AG04450 (cell line): ENCODE measurements at places on chromosomes 12 and 14.

DNA sequence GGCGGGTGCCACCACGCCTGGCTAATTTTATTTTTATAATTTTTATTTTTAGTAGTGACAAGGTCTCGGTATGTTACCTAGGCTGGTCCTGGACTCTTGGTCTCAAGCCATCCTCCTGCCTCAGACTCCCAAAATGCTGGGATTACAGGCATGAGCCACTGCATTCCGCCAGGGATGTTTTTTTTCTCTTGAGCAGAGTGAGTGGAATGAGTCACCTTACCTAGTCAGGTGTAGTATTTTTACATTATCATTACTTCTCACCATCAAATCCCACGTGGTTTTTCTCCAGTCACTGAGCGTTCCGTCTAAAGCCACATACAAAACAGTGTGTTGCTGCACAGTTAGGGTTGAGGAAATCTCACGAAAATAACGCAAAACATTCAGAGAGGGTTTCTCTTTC, 870 bp upstream of the TBPL2 start:
- DNase-seq: no peak

- DNase-seq: no peak
Measured at GRCh38 chr12:24864796-24865125, 84.1 kb downstream of the BCAT1 start.

DNA sequence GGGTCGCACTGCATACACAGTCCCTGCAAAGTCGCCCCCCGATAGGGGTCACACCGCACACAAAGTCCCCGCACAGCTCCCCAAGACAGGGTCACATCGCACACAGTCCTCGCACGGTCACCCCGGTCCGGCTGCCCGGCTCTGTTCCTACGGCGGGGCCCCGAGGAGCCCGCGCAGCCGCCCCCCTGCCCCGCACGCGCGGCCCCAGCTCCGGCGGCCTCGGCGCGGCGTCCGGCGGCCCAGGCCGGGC, 300 bp downstream of the SSH1 start:
- no peak for DNase-seq

DNA sequence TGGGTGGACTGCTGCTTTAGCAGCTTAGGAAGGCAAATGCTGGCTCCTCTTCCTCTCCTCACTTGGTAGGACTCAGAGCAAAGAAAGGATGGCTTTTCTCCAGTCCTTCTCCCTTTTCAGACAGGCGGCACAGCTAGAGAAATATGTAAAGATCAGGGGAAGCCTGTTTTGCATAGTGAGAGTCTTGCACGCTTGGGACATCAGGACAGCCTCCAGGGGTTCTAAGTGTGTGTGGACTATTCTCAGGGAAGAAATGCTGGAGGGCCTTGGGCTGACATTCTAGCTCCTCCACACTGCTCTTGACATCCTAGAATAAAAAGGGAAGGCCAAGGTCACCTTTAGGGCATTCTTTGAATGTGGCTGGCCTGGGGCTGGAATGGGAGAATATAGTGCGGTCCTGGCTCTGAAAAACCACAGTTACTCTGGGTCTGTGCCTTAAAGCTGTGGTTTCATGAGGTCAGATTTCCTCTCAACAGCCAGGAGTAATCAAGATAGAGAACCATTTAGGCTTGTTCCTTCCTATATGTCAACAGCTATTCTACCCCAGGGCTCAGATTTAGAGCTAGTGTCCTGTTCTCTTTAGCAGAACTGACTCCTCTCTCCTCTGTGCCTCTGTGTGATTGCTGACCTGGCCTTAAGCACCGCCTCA, 24.3 kb downstream of the CMA1 start:
- no peak for DNase-seq

DNA sequence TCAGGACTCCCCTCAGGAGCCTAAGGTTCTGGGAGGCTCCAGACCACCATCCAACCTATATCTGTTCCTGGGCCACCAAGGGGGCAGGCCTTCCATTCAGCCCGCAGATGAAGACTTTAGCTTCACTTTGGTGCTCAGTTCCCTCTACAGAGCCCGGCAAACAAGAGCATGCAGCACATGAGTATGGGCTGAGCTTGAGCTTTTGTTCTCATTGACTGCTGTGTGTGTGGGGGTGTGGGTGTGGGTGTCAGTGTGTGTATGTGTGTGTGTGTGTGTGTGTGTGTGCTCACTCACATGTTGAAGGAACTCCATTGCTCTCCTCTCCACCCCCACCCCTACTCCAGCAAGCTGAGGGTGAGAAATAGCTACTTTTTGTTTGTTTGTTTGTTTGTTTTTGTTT, 219.1 kb downstream of the ZFP36L1 start:
- DNase-seq: no peak

GRCh38 chr14:102902523-102903247, 19.8 kb upstream of the AMN start:
- DNase-seq: no peak

DNA sequence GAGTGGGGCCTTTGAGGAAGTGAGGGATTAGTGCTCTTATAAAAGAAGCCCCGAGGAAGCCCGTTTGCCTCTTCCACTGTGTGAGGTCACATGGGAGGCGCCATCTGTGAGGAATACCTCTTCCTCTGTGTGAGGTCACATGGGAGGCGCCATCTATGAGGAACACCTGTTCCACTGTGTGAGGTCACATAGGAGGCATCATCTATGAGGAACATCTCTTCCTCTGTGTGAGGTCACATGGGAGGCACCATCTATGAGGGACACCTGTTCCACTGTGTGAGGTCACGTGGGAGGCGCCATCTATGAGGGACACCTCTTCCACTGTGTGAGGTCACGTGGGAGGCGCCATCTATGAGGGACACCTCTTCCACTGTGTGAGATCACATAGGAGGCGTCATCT, 69.7 kb downstream of the SLC24A4 start:
- DNase-seq: no peak

GRCh38 chr12:19833775-19834501, 394.6 kb downstream of the AEBP2 start:
- DNase-seq: no peak

DNA sequence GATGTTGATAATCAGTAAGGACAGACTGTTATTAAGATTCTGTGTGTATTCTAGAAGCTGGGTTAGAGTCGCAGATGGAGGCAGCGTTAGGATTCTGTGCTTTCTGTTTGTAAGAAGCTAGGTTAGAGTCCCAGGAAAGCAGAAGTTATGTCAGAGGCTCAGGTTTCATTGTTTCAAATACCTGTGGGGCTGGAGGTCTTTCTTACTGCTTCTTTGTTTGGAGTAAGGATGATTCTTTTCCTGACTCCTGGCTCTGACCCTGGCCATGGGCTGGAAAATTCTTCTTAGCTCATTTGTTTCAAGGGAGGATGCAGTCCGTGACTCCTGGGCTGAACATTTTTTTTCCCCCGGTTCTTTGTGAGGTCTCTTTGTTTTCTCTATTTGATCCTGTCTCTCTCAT, 5.2 kb downstream of the MUCL1 start:
- no peak for DNase-seq

DNA sequence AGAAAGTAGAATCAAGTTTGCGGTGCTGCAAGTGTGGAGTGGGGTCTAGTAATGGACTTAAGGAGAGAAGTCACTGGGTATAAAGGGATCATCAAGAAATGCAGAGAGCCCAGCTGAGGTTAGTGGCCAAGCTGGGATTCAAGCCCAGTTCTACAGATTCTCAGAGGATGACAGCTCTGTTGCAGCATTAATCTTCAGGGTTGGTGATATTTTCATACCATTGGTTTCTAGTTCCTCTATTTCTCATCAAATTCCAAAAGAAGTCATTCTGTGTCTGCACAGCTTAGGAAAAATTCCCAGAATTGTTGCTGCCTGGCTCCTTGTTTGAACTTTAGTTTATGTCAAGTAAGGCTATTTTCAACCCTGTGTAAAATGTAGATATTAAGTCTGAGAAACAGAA, 169.5 kb upstream of the NTF3 start:
- DNase-seq: peak; percentile 27

GRCh38 chr14:56807386-56808109, 2.7 kb downstream of the OTX2 start:
- DNase-seq: no peak

DNA sequence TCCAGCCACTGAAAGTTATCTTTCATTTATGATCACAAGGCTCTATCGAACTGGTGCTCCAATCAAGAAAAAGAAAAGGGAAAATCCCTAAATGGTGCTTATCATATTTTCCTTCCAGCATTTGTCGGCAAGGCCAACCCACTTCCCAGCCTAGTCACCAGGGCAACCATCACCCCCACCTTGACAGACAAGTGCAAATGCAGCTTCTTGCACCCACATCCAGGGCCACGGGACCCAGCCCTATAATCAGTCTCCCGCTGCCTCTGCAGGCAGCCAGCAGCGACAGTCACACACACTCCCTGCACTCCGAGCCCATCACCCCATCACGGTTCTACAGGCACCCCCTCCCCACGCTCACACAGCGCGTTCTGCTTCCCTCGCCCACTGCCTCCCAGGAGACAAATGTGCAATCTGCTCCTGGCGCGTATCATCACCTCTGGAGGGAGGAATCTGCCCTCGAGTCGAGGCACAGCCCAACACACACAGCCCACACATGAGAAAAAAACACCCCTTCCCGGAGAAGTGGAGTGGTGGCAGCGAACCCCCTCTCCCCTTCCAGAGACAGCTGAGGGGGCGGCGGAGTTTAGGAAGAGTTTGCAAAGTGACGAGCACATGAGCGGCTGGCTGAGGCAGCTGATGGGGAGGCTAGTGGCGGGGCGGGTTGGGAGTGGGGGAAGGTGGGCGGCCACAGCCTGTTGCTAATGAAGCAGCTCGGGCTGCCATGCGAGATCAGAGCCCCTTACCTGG, 9.3 kb upstream of the PPP4R4 start:
- DNase-seq: no peak

GRCh38 chr12:117643971-117644370, 282.5 kb upstream of the NOS1 start:
- DNase-seq: no peak

GRCh38 chr14:29893989-29894388, 33.7 kb downstream of the PRKD1 start:
- DNase-seq: no peak

DNA sequence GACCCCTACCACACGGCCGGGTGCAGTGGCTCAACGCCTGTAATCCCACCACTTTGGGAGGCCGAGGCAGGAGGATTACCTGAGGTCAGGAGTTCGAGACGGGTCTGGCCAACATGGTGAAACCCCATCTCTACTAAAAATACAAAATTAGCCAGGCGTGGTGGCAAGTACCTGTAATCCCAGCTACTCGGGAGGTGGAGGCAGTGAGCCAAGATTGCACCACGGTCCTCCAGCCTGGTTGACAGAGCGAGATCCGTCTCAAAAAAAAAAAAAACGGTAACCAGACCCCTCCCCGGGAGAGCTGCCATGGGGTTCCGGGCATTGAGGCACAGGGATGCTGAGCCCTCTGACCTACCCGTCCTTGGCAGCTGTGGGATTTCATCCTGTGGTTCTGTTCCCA, 21.8 kb downstream of the BCL7A start:
- DNase-seq: no peak

DNA sequence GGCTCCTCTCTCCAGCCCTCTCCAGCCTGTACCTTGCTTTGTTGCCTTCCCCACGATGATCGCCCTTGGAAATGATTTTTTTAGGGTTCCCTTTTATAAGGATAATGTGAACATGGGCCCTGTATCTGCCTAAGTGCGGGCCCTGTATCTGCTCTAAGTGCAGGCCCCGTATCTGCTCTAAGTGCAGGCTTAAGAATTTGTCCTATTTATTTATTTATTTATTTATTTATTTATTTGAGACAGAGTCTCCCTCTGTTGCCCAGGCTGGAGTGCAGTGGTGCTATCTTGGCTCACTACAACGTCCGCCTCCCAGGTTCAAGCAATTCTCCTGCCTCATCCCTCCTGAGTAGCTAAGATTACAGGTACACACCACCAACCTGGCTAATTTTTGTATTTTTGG, 22.5 kb downstream of the GALNT16 start:
- DNase-seq: no peak

GRCh38 chr12:131378176-131378842, 332.6 kb upstream of the SFSWAP start:
- DNase-seq: no peak

GRCh38 chr12:14393751-14394150, 28.3 kb downstream of the ATF7IP start:
- DNase-seq: no peak

DNA sequence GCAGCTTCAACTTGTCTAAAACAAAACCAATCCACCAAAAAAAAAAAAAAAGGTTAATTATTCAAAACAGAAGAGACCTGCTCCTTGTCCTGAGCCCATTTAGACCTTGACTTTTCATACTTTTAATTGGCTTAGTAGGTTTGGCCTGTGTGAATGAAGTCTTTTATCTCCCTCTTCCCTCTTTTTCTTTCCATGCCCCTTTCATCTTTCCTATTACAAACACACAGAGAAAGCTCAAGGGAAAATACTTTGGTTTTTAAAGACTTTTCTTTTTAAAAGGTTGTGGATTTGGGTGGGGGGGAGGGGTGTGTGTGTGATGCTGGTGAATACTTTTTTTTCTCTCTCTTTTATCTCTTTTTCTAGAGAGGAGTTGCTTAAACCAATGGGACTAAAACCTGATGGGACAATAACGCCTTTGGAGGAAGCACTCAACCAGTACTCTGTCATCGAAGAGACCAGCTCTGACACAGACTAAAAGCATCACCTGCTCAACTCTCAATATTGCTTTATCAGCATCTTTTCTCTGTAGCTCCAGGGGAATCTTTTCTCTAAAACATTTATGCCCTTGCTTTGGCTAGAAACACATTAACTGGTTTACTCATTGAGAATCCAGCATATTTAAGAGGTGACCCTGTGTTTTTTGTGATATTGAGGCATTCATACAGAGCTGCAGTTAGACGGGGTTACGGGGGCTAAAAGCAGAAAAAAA, 70.0 kb upstream of the TMEM263 start:
- DNase-seq: no peak

DNA sequence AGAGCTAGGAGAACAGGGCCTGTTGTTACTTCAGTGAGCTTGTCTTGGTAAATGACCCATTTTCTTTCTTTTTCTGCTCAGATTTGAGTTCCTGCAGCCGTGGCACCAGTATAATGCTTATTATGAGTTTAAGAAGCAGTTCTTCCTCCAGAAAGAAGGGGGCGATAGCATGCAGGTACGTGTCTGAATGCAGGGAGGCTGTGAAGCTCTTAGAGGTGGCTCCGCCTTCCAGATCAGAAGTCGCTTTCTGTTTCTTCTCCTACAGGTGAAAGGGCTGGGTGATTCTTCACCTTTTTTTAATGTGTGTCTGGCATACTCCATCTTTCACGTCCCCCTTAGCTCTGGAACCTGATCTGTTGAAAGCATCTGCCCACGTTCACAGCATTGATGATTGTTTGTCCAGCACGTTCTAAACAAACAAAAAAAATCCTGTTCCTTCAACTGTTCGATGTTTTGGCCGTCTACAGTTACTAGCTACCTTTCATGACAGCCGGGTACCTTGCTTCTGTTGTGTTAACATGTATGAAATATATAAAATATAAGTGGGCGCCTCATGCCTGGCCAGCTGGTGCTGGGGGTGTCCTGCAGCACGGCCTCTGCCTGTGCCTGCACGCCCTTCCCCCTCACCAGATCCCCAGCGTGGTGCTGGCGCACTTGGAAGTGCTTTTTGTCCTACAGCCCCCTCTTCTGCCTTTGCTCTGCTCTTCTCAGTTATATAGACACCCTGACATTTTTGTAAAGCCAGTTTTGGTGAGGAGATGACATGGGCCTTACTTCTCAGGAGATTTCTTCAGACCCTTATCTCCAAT, 44.6 kb downstream of the SFSWAP start:
- DNase-seq: no peak

- no peak for DNase-seq
Measured at GRCh38 chr12:86081843-86082242, 174.3 kb downstream of the MGAT4C start.

- DNase-seq: no peak
Measured at GRCh38 chr14:68367536-68367935, 425.3 kb downstream of the ZFP36L1 start.
